ENCODE measurements at places on chromosomes 3 and 15. TPM values are rescaled to one million over a fixed set of nuclear protein-coding genes. Genes with fewer than 3 reads are reported as not detected.

Gene ISLR
- not detected for total RNA-seq

Gene LYZL4
- total RNA-seq: not detected

Gene ZNF621
- total RNA-seq: 6.0 TPM

Gene SERINC4
- not detected for total RNA-seq

Gene CHST2
- 3.7 TPM for total RNA-seq

Gene CIB2
- total RNA-seq: 2.2 TPM

Gene TMEM39A
- 26.6 TPM for total RNA-seq

Gene ATP2B2
- total RNA-seq: not detected

Gene KCNAB1
- total RNA-seq: 0.65 TPM

Gene ADAMTS9
- total RNA-seq: 20.6 TPM

DNA sequence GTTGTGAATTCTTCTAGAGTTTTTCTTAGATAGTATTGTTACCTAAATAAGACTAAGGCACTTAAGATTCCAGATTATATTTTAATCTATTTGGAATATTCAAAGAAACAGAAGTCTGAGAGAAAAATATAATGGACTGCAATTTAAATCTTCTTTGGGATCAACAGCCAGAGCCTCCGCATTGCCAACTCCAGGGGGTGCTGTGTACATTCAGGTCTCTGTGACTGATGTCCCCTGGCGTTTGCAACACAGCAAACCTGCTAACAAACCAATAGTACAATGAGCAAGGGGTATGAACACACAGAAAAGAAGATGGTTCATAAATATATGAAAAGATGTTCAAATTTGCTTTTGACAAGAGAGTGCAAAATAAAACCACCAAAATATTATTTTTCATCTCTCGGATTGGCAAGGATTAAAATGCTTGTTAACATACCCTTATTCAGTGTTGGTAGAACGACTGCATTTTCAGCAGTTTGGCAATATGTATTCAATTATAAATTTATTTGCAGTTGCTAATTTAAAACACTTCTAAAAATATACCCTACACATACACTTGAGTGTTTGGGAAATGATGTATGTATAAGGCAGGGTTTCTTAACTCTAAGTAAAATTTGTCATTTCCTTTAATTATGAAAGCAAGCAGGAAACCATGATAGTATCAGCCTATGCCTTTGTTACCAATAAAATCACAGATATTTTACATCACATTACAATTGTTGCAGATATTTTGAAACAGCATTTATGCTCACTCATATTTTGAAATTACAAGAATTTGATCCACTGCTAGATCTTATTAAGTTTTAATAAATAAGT, 16.1 kb upstream of the TM4SF1 start:
- DNase-seq: peak; percentile 90

GRCh38 chr15:73845507-73845906, 27.9 kb upstream of the TBC1D21 start:
- DNase-seq: no peak

DNA sequence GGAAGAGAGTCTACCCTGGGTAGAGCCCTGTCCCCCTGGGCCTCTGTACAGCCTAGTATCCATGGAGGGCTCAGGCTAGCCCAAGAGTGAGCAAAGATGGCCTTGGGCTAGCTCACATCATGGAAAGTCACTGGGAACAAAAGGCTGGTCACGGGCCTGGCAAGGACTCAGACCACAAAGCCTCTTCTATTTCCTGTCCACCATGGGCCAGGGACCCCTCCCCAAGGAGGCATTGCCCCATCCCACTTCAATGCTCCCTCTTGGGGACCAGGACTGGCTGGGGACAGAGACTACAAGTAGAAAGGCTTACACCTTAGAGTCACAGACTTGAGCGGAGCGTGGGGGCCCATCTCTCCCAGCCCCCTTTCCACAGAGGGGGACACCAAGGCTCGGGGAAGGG, 16.9 kb downstream of the DUSP7 start:
- no peak for DNase-seq

DNA sequence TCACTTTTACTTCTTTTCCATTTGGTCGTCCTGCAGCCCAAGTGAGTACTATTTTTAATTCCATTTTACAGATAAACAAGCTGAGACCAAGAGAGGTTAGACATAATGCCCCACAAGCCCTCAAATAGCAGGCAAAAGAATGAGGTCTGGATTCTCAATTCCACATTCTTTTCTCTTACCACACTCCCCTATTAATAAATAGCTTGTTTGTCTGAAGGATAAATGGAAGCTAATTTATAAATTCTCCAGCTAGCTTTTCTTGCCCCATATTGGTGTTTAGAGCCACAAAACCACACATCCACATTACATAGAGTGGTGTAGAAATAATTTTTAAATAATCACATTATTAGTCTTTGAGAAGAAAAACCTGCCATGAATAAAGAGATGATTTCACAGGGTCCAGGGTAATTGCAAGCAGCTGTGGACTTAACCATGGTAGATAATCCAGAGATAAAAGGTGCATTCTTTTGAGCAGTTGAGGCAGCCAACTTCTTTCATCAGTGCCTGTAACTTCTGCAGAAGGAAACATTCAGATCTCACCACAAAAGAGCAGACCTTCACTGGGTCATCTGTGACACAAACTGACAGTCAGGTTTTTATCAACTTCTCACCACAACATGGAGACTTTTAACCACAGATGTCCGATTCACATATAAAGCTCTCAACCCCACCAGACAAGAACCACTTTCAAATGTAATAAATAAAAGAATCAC, 313.4 kb upstream of the STT3B start:
- DNase-seq: no peak

DNA sequence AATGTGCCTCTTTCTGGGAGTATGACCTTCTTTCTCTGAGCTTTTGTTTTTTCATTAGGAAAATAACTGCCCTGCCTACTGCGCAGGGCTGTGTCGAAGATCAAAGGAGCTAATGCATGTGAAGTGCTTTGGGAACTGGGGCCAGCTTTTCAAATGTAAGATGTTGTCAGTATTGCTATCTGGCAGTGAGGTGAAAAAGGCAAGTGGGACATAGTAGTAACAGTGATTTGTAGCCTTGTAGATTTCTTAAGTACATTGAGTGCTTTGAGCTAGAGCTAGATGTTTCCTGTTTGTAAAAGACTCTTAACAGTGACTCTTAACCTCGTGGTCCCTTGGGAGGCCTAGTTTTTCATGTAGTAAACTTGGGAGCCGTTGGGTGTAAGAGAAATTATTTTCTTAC, 126.5 kb downstream of the ECT2 start:
- DNase-seq: no peak

GRCh38 chr15:73607405-73607804, 25.8 kb downstream of the NPTN start:
- DNase-seq: no peak

GRCh38 chr15:57917998-57918397, 147.5 kb downstream of the ALDH1A2 start:
- no peak for DNase-seq

GRCh38 chr3:63607716-63608115, 44.8 kb upstream of the SNTN start:
- DNase-seq: no peak

GRCh38 chr15:85782064-85782463, 12.7 kb downstream of the KLHL25 start:
- DNase-seq: no peak

DNA sequence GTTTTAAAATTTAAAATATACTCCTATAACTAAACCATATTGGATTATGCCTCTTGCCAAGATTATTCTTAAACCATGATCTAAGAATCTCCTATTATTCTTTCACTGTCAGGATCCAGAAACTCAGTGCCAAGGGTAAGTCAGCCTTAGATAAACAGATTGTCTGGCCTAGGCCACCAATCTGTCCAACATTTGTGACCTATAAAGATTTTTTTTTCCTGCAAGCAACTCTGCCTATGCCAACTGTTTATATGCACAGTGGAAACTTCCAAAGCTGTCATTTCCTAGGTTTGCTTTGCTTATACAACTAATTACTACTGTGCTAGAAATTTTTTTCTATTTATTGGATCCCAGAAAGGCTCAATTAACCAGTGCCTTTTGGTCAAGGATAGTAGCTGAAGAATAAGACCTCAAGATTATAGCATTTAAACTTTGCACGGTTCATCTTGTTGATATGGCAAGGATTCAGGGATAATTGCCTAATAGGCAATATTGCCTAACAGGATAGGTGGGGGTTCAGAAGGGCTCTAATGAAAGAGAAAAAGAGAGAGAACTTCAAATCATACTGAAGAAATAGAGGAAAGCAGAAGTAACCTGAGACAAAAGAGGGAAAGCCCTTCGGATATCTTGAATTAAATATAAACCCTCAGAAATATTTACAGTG, 22.8 kb downstream of the GAP43 start:
- no peak for DNase-seq

DNA sequence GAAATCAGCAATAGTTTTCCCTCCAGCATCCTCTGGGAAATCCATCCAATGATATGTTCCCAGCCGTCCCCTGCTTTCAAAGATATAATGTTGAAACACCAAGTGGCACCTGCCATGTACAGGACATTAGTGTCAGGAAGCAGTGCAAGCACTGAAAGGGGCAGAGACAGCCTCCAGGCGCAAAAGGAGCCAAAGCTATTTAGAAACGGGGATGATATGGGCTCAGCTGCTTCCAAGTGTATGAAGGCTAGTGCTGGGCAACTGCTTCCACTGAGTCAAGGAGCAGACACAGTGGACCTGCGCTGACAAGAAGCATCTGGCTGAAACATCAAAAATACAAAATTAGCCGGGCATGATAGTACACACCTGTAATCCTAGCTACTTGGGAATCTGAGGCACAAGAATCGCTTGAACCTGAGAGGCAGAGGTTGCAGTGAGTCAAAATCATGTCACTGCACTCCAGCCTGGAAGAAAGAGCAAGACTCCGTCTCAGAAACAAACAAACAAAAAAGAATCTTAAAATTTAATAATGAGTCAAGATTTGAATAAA, 119.7 kb downstream of the AQP9 start:
- no peak for DNase-seq

- DNase-seq: peak; percentile 93
Observed at GRCh38 chr3:172129850-172130716, 90.7 kb downstream of the FNDC3B start.

DNA sequence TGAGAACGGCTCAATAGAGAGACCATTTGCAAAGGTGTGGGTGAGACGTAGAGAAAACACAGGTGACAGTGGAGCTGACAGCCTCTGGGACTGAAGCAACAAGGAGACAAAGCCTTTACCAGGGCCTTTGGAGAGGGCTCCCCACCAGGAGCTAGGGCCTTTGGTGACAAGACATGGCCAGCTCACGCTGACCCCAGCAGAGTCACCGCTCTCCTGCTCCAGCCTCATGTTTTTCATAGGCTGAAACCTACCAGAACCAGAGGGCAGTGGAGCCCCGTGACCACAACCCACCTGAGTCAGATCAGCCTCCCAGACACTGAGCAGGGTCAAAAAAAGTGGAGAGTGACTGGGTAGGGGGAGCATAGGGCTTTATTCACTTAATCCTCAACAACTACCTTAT, 214.7 kb downstream of the SHQ1 start:
- DNase-seq: no peak

DNA sequence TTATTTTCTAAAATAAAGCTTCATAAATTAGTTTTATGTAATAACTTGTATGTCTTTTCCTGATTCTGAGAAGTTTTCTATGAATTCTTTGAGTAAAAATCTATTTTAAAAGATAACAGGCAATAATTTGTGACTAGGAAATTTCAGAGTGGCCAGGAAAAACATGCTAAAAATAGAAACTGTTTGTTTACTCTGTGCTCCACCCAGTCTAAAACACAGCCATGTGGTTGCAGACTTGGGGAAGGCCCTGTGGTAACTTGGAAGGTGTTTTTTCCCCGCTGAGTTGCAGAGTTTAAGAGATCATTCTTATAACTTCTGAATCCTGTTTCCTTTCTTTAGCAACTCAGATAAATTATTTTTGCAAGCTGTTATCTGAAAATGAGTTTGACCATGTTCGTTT, 21.9 kb downstream of the PLCL2 start:
- peak; percentile 55 for DNase-seq

- DNase-seq: peak; percentile 56
Observed at GRCh38 chr3:155753038-155753639, 8.3 kb upstream of the PLCH1 start.

GRCh38 chr3:70065696-70066253, 66.2 kb downstream of the SAMMSON start:
- DNase-seq: peak; percentile 6

- DNase-seq: no peak
Observed at GRCh38 chr15:71085809-71086208, 29.5 kb upstream of the THSD4 start.

DNA sequence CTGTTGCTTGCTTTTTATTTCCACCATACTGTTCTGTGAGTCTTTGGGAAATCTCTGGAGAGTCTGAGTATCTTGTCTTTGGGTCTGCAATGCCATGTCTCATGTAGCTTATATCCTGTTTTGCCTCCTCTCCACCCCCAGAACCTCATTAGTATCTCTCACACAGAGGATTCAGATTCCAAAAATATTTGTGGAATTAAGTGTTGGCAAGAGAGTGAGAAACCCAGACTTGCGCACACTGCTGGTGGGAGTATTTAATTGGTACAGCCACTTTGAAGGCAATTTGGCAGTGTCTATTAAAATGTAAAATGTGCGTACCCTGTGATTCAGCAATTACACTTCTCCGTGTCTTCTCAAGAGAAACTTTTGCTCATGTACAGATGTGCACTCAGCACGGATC, 68.6 kb downstream of the ZNF621 start:
- no peak for DNase-seq
